ENCODE measurements at places on chromosomes 16 and 17.
A peak's percentile ranks its signal among the peaks of the same experiment; 100 is the strongest.

GRCh38 chr17:15185625-15185991 lies 79.5 kb downstream of the PMP22 start:
- no peak for DNase-seq

GRCh38 chr16:53507464-53508179 lies 4.6 kb upstream of the AKTIP start:
- no peak for DNase-seq

- DNase-seq = no peak
These were observed 92.8 kb upstream of the ZNF469 start for GRCh38 chr16:88289968-88290401.

DNA sequence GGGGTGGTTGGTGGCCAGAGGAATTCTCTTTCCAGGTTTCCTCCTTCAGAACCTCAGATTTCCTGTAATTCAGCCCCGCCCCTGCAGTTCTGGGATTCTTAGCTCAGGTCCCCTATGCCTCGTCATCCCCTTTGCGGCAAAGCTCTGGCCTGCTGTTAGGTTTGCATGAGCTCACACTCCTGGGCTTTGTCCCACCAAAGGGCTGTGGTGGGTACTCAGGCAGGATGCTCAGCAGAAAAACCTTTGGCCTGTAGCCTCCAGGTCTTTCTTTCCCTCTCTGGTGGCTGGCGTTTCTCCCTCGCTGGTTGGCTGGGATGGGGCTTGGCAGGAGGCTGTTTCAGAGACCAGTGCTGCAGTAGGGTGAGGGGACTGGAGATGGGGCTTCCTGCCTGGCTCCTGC lies 9.6 kb upstream of the PLEKHG4 start:
- no peak for DNase-seq

- no peak for DNase-seq
These were observed 20.7 kb upstream of the FOXJ1 start for GRCh38 chr17:76161619-76162266.

DNA sequence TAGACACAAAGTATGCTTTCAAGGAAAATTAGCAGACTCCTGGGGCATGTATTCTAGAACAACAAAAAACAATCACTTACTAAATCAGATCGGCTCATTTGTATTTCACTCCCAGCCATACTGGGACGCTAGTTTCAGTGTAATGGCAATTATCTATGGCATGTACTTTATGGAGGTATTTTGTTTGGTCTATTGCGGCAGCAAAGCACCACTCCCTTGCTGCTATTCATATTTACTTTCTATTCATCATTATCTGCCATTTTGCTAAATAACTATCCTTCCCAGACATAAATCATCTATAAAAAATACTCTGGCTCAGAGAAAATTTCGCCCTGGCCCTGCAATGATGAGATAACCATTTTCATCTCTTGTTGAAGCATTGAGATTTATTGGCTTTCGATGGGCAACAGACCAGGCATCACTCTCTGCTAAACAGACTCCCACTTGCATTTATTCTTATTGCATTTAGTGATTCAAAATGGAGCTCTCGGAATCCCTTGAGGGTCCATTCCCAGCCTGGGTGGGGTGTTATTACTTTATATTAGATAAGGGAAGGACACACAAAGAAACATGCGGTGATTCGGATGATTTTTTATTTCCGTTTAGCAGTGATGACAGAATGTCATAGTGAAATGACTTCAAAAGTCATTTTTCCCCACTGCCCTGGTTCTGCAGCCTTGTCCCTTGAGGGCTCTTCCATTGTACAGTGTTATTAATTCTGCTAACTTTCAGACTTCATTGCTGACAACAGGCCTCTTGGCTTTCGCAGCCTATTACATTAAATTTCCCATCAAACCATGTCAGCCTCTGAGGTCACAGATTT lies 225.8 kb downstream of the IRX3 start:
- no peak for DNase-seq

- no peak for DNase-seq
These were observed 209.4 kb upstream of the CIBAR2 start for GRCh38 chr16:85321509-85322271.

GRCh38 chr16:35560637-35560984 lies 2101.2 kb downstream of the TP53TG3F start:
- DNase-seq = no peak

DNA sequence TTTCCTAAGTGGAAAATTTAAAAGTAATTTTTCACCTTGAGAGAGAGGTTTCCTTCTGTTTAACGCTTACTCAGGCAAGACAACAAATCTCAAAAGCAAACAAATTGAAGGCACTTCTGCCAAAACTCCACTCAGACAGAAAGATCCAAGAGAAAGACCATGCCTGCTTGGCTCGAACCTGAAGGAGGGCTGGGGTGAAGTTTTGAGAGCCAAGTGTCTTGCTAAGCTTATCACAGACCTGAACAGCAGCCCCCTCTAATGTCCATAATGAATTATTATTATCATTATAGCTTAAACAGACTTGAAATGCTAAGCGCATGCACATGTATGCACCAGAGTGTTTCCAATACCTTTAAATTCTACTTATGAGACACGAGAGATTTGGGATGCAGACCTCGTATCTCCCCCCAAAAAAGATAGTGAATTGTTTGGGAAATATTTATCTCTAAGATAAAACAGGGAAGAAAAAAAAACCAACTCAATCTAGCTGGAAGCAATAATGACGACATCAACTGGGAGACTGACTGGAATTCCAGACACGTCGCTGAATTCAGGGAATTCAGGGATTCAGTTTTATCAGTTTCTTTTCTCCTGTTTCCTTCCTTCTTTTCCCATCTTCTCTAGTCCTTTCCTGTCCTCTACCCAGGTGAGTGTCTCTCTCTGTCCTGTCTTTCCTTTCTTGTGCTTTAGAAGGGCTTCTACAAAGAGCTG lies 473.2 kb downstream of the RBFOX1 start:
- DNase-seq = no peak

DNA sequence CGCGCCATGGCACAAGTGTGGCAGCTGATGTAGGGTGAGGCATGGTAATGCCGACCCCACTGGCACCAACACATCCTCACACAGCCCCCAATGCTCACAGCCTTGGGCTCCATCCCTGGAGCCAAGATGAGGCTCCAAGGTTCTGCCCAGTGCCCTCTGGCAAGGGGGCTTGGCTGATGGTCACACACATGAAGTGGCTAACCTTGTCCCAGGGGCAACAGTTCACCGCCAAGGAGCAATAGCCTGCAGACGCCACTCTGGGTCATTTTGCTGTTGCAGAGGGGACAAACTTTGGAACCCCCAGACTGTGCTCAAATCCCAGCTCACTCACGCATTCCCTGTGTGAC lies 26.8 kb downstream of the TNFRSF13B start:
- no peak for DNase-seq

DNA sequence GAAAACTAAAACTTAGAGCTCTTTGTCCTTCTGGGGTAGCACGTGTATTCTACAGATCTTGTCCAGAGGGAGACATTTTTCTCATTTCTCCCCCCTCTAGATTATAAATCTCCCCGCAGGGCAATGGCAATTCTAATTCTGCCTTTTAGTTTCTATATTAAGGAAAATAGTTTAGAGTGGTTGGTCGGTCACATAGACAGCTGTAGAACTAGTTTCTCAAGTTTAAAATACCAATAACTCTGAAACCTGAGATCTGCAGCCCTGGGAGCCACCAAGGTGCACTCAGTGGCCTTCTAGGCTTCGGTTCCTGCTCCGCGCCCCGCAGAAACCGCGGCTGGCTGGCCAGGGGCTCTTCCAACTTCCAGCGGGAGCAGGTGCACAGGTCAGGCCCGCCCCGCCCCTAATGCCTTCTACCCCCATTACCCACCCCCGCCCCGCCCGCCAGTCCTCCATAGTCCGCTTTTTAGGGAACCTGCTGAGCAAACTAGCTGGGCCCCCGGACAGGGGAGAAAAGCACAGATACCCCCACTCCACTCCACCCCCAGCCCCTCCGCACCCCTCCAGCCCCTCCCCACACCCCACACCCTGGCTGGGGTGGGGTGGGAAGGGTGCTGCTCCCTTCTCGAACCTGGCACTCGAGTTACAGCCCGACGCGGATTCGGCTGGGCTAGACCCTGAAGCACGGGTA lies 431 bp downstream of the SLFN11 start:
- peak; percentile 3 for DNase-seq

DNA sequence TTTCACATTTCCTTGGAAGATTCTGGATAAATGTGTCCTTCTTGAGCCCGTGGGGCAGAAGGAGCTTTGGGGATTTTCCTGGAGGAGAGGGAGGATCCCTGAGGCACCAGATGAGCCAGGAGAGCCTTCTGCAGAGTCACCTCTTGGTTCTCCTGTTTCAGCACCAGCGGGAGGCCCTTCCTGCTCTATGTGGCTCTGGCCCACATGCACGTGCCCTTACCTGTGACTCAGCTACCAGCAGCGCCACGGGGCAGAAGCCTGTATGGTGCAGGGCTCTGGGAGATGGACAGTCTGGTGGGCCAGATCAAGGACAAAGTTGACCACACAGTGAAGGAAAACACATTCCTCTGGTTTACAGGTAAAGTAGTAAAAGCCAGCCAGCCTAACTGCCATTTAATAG lies 77.1 kb downstream of the ARSG start:
- DNase-seq = no peak

- DNase-seq = no peak
These were observed 4.0 kb downstream of the ZDHHC1 start for GRCh38 chr16:67412294-67412693.

GRCh38 chr16:11673091-11674000 lies 5.1 kb downstream of the SNN start:
- DNase-seq = no peak

- DNase-seq = no peak
These were observed 3.5 kb upstream of the C16orf74 start for GRCh38 chr16:85754413-85754812.

- DNase-seq = no peak
These were observed 87.7 kb downstream of the C16orf95 start for GRCh38 chr16:87229230-87230188.

- no peak for DNase-seq
These were observed 346.9 kb downstream of the FOXL1 start for GRCh38 chr16:86925067-86925791.

DNA sequence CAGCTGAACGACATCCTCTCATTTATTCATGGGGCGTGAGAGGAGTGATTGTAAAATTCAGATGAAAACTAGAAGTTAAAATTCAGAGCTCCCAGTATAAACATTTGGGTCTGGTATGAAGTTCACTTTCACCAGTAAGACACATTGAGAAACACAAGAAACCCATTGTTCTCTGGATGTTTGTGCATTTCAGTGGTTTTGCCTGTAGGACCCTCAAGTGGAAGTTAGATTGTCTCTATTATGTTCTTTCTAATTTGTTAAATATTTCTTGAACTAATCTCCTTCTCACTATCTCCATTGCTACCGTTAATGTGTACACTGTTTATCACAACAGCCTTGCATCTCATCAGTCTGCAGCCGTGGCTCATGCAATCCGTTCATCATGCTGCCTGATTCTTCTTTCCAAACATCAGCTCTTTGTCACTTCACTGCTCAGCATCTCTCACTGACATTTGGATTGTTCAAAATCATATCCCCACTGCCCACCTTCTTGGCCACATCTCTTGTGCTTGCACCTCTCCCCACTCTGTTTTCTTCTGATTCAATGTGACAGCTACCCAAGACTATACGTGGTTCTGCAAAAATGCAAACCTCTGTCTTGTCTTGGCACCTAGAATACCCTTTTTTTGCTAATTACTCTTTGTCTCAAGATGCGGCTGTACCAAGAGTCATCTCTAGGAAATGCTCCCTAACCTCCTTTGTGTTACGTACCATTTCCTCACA lies 49.5 kb downstream of the HLF start:
- no peak for DNase-seq

DNA sequence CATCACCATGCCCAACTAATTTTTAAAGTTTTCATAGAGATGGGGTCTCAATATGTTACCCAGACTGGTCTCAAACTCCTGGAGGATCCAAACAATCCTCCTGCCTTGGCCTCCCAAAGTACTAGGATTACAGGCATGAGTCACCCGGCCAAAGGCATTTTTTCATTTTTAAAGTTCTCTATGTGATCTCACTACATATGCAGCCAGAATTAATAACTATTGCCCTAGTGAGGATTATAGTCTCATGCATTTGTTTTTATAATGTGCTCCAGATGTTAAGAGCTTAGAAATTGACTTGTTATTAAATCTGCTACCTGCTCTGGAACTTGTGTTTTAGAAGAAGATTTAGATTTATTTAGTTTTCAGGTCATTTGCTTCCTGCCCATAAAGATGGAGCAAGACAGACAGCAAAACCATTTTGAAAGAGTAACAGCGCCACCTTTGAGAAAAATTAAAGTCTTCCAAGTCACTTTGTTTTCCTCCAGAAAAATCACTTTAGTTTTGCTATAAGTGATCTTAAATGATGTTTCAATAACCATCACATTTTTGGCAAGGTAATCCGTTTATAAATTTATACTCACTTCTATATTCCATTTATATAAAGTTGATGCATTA lies 79.5 kb downstream of the CA4 start:
- DNase-seq = no peak

GRCh38 chr17:13367154-13367553 lies 234.6 kb downstream of the HS3ST3A1 start:
- no peak for DNase-seq

- DNase-seq = no peak
These were observed 5.5 kb downstream of the TRAF7 start for GRCh38 chr16:2160915-2161551.

DNA sequence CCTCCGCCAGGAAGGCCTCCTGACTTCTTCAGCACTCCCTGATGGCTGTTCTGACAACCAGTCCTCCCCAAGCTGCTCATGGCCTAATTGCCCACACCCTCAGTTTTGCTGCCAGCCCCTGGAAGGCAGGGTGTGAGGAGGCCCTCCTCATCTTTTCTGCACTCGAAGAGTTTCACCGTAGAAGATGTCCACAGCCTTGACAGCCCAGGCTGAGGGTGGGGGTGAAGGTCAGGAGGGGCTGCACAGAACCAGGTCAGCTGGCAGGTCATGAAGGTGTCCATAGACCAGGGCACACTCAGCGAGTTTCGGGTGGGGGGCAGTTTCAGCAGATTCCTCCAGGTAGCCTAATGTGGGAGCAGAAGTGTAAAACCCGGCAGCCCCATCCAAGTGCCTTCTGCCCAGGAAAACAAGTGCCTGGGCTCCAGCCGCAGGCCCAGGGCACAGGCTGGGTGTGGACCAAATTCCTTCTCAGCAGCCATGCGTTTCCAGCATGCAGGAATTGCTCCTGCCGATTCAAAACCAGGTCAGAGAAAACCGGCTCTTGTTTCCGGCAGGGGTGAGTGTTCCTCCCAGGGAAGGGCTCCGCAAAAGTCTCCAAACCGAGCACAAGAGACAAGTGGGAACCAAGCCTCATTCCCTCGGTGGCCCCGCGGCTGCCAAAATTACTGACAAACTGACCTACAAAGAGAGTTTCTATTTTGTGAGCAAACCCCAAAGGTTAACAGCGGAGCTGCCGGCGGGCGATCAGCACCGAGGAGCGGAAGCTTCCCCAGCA lies 228.8 kb downstream of the C16orf78 start:
- no peak for DNase-seq

DNA sequence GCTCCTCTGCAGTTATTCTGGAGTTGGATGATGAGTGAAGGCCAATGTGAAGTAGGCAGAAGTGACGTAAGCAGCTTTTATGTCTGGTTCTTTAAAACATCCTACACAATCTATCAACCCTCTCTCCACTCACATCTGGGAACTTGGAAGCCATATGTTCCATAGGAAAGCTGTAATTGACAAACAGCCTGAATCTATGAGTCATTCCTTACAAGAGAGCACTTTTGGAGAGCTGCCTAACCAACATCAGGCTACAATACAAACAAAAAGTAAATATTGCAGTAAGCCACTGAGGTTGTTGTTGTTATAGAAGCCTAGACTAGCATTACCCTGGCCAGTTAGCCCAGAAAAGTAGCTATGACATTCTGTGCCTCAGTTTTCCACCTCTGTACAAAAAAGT lies 5.9 kb downstream of the CCL7 start:
- DNase-seq = no peak

- no peak for DNase-seq
These were observed 1.1 kb upstream of the USP32 start for GRCh38 chr17:60392845-60393702.
